ENCODE measurements at places on chromosomes 3 and 15. TPM values are rescaled to one million over a fixed set of nuclear protein-coding genes. Genes with fewer than 3 reads are reported as not detected.

DNA sequence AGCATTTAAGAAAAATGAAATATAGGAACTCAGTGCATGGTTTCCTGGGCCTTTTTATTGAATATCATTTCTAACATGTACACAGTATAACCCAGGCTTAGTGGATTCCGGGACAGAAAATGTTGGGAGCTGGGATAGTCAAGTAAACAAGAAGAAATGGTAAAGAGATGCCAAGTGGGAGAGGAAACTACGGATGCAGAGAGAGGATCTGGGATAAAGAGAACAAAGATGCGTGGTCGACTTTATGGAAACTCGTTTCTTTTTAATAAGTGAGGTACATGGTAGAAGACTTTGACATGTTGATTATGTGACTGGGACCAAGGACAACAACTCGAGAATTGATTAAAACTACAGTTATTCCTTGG is 1.2 kb upstream of the GPR176 start:
- no peak for DNase-seq

DNA sequence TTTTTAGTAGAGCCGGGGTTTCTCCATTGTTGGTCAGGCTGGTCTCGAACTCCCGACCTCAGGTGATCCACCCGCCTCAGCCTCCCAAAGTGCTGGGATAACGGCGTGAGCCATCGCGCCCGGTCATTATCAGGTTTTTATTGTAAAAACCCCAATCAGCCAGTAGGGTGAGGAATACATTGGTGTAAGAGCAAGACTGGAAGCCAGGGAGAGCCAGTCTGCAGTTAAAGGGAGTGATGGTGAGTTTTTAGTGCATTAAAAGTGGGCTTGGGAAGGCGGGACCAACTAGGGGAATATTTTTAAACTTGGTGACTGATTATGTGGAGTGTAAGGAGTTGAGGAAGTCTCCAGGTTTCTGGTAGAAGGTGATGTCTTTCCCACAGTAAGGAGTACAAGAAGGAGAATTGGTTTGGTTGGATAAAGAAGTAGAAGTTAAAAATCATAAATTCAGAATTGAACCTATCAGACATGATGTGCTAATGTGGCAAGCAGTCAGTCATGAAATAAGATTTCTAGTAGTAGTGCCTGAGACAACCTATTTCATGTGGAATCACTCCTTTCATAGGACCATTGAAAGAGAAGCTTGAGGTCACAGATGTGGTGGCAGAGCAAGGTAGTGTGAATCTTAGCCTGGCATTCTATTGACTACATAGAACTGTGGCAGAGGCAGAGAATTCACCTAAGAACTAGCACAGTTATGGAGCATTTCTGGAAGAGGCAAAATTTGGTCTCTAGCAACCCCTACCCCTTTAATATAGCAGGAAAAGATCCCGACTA is 2.4 kb upstream of the DCBLD2 start:
- DNase-seq, result no peak

DNA sequence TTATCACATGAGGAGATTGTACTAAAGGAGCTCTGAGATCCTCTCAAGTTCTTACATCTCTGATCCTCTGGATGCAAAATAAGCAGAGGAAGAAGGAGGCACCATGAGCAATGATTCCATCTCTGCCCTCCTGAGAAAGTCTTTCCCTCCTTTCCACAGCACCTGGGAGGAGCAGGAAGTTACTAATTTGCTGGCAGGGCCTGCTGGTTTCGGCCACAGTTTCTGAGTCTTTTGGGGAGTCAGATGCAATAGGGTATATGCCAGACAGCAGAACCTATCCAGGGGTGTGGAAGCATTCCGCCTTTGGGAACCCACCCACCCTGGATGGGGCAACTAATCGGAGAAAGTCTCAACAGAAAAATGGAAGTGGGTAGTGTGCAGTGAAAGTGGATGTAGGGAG is 38.5 kb upstream of the SPTSSB start:
- DNase-seq, result no peak

GRCh38 chr3:127485396-127486170 is 105.0 kb downstream of the TPRA1 start:
- no peak for DNase-seq

GRCh38 chr15:74235962-74236361 is at the start of gene CCDC33:
CCDC33 (plus strand) TSS chr15:74236326; CDS start chr15:74236720, 394 bp downstream.
- no peak for DNase-seq

- no peak for DNase-seq
Observed at GRCh38 chr3:97187771-97188170, 373.4 kb downstream of the EPHA6 start.

GRCh38 chr3:171770689-171771620 is 39.3 kb downstream of the PLD1 start:
- DNase-seq, result peak; percentile 53

DNA sequence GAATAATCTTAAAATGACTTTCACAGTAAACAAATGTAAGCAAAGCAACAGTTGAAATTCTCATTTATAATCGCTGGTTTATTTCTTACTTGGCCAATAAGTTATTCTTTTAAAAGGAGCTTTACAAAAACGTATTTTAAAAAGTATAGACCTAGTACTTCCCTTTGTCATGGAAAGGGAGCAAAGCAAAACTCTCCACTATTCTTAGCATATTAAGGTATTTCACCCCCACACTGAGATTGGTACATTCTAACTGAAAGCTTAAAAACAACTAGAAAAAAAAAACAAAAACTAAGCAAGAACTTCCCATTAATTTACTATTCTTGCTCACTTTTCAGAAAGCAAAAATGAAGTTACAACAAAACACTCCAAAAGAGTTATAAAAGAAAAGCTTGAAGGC is 1.5 kb downstream of the ATG3 start:
- no peak for DNase-seq

GRCh38 chr15:75532413-75533250 is 46.5 kb downstream of the PTPN9 start:
- peak; percentile 82 for DNase-seq

GRCh38 chr3:88188436-88188835 is 38.7 kb downstream of the C3orf38 start:
- DNase-seq, result no peak

ZBTB11 gene
- polyA plus RNA-seq, result 6.0 TPM

CTDSPL2 gene
- polyA plus RNA-seq, result 3.0 TPM

CSK gene
- 23.9 TPM for polyA plus RNA-seq

FANCD2OS gene
- not detected for polyA plus RNA-seq
